ENCODE measurements at places on chromosomes 4 and X. TPM values are rescaled to one million over a fixed set of nuclear protein-coding genes. Genes with fewer than 3 reads are reported as not detected.

Gene PWWP3B
- total RNA-seq: not detected

Gene TLR2
- not detected for total RNA-seq

Gene GAGE12H
- not detected for total RNA-seq

Gene UBA1
- 169 TPM for total RNA-seq

Gene SLC10A7
- 6.7 TPM for total RNA-seq

Gene PNMA3
- not detected for total RNA-seq

Gene NUDT10
- not detected for total RNA-seq

All from A172 (cell line).